ENCODE measurements at places on chromosomes 4 and X.

GRCh38 chrX:149939655-149939904 lies 1.3 kb upstream of the EOLA2 start:
- DNase-seq = no peak

- no peak for DNase-seq
Measured at GRCh38 chrX:20361081-20361889, 94.6 kb upstream of the RPS6KA3 start.

GRCh38 chr4:74096265-74096980 lies 2.6 kb downstream of the CXCL2 start:
- DNase-seq = no peak

DNA sequence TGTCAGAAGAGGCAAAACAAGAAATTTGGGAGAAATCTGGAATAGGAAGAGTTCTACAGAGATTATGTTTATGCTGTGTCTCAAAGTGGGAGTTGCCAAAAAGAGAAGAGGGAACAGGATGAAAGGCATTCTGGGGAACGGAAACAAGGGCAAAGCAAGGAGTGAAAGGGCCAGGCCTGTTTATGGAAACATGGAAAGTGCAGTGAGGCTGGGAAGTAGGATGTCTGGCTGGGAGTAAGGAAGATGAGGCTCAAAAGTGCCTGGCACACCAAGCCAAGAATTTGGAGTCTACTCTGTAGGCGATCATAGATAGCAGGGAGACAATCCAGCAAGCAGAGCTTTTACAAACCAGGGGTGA lies 1.8 kb upstream of the CUL4B start:
- DNase-seq = no peak

- no peak for DNase-seq
Measured at GRCh38 chr4:56972389-56972788, 5.0 kb downstream of the NOA1 start.

Data from vagina (tissue), 2 donors.